ENCODE measurements at places on chromosomes 16 and 17.

DNA sequence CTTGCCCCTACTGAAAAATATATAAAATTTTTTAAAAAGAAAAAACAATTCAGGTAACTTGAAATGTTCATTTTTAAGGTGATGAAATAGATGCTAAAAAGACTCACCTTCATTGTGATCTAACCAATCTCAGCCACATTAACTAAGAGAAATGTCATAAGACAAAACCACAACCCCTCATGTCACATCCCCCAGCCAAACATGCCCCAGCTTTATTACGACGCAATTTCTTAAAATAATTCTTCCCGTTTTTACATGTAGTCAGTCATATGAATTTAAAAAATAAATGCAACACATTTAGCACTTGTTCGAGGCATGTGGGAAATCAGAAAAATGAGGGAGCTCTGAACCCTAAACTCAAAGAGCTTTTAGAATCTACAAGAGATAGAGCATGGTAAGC lies 9.5 kb downstream of the AMFR start:
- no peak for DNase-seq

GRCh38 chr16:10571354-10571753 lies 9.0 kb downstream of the EMP2 start:
- DNase-seq = no peak

- DNase-seq = no peak
Measured at GRCh38 chr17:60390925-60391470, 935 bp downstream of the USP32 start.

DNA sequence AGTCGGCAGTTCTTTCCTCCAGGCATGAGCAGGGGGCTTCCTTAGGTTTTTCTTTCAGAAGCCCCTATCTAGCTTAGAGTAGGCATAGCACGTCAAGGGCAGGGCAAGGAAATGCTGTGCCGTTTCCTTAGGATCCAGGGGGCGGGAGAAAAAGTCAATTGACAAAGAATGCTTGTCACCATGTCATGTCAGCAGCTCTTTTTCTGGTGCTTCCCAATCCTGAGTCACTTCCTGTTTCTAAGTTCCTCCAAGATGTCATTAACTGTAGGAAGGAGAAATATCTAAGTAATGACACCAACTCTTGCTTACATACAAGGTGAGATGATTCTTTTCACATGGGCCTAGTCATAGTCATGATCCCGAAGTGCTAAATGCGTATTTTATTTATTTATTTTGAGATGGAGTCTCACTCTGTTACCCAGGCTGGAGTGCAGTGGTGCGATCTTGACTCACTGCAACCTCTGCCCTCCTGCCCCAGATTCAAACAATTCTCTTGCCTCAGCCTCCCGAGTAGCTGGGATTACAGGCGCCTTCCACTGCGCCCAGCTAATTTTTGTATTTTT lies 35.2 kb downstream of the GJC1 start:
- no peak for DNase-seq

GRCh38 chr16:4319454-4320421 lies 3.9 kb downstream of the GLIS2 start:
- DNase-seq = peak; percentile 77

DNA sequence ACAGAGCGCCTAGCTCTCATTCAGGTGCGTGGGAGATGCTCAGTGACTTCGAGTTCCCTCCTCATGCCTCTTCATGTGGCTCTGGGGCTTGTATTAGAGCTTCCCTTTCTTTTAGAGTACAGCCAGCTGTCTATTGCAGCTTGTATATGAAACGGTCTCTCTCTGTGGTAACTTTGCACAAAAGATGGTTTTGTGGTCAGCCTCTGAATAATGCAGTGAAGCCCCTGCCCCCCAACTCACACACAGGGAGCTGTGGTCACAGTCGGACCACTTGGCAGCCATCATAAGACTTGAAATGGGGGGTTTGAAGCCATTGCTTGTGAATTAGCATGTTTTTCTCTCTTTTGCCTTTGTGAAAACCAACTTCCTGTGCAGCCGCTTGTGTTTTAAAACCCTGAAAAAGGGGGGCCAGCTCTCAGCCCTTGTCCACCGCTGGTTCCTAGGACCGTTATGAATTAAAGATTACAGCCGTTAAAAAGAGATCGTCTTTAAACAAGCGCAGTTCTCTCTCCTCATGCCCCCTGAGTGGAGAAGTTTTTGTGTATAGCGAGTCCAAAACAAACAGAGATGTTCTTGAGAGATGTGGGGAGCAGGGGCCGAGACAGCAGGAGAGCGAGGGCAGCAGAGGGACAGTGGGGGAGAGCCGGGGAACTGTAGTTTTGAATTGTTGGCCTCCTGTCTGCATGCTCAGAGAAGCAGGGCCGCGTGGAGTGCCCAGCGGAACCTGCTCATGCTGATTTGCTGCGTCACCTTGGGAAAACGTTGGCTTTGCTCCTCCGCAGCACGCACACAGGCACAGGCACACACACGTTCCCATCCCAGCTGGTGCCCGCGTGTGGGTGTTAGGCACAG lies 199.0 kb downstream of the MSI2 start:
- peak; percentile 52 for DNase-seq

- peak; percentile 87 for DNase-seq
Measured at GRCh38 chr16:21599122-21600030, at the start of gene METTL9. Gene METTL9, plus strand, starts transcription at chr16:21599577. Its CDS starts 157 bp downstream, at chr16:21599734.

- DNase-seq = no peak
Measured at GRCh38 chr17:75260641-75261335, 618 bp downstream of the GGA3 start.

DNA sequence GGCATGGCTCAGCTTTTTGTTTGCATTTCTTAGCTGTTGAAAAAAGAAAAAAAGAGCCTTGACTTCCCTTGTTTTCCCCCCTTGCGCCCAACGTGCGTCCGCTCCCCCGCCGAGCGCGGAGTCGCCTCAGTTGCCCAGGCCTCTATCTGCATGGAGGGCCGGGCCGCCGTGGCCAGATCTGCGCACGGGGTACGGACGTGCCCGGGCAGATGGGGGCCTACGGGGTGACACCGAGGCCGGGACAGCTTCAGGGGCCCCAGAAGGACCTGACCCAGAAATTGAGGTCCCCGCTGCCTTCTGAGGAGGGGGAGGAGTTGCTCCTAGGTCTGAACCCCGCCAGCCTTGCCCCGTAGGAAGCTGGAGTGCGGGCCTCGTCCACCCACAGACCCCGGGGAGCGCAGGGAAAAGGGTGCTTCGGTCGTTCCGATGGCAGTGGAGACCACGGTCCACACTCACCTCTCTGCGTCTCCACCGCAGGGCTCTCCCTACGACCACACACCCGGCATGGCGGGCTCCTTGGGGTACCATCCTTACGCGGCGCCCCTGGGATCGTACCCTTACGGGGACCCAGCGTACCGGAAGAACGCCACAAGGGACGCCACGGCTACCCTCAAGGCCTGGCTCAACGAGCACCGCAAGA lies 1.5 kb downstream of the IRX5 start:
- DNase-seq = no peak

DNA sequence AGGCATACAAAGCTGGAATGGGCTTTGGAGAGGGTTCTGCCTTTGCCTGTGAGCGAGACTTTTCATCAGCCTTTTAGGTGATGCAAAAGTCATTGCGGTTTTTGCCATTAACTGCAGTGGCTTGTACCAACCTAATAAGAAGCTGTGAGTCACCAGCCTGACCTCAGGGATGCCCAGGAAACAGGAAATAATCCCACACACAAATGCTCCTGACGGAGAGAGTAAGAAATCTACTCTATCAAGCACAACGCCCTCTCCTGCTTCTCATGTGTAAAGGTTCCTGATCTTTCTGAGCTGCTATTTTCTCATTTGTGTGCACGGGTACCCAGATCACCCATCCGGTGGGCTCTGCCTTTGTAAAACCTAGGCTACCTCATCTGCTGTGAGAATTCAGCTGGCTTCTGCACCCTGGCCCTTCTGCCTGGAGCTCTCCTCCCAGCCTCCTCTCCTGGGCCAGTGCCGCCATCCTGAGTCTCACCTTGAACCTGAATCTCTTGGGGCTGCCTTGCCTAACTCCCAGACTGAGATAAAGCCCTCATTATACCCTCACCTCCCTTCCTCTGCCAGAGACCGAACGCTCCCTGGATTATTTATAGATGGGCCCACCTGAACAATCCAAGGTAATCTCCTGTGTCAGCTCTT lies 299.7 kb downstream of the C16orf95 start:
- no peak for DNase-seq

- DNase-seq = no peak
Measured at GRCh38 chr17:41008811-41009210, at the start of gene KRTAP3-1. Gene KRTAP3-1, minus strand, starts transcription at chr17:41009128. Its CDS starts 54 bp downstream, at chr17:41009074.

DNA sequence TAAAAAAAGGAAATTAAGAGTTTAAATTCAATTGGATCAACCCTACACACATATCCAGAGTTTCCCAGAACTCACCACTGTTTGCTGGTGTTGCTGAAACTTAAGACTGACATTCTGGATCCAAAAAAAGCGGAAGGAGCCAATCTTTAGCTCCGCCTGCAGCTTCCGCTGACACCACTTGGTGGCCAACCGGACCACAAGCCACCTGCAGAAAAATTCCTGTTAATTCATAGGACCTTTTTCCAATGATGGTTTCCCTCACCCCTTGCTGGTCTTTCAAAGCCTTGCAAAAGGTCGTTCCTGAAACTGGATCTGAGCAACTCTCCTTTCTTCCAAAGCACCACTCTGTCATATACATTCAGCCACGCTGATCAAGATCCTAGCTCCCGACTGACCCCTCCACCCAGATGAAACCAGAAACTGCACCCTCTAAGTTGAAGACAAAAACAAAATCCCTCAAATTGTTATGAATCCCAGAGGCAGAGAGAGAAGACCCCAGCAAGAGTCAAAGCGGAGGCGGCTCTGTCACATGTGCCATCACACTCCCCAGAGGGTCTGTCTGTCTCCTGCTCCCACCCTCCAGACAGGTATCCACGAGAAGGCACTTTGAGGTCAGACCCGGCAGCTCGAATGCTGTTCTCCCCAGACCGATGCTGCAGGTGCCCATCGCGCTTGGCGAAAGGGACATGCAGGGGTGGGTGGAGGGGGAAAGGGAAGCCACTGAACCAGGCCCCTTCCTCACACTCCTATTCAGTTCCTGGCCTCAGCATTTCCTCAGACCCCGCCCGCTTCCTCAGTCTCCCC lies 773 bp downstream of the BLTP2 start:
- DNase-seq = peak; percentile 54

GRCh38 chr16:20271893-20272292 lies 55.4 kb downstream of the GP2 start:
- no peak for DNase-seq

DNA sequence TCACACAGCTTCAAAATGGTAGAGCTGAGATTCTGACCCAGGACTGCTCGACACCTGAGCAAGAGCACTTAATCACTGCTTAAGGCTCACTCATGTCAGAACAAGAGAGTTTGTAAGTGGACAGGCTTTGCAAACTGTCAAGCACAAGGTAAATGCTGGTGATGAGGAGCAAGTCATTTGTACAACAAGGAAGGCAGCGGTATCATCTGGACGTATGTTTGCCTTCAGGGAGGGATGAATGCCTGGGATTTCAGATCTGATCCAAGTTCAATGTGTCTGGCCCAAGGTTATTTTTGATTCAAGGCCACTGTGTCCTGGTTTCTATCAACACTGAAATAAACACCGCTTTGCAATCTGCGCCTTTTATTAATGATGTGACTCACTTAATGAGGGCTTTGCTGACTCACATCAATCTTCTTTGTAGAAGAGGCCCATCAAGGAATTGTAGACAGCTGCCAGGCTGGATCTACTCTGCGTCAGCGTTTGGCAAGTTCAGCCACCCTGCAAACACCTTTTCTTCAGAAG lies 174.4 kb upstream of the HS3ST3A1 start:
- DNase-seq = no peak

DNA sequence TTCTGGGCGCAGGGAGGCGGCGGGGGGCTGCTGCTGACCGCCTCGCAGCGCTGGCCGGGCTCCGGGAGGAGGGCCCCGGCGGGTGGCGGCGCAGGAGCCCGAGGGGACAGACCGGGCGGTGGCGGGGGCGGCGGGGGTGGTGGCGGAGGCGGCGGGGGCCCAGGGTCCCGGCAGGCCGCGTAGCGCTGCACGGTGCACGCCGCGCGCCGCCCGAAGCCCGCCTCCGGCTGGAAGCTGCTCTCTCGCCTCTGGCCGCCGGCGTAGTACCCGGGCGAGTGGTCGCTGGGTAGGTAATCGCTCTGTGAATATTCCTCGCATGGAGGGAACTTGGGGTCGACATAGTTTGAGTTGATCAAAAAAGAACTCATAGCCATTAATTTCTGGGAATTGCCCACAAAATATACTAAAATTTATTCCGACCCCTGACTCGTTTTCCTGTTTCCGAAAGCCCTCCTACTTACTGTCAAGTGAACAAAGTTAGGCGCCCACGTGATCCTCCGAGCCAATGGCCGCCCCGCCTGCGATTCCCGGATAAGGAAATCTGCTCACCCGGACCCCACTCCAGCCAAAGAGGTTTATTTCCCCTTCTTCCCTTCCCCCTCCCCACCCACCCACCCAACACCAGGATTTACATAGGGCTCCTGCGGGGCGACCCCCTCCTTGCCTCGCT lies at the start of gene HOXB4:
Gene HOXB4 (minus strand): TSS at position 405 of the 670 bp plus-strand sequence. CDS start 31 bp downstream, at position 374.
- DNase-seq = no peak

- DNase-seq = no peak
Measured at GRCh38 chr16:35255186-35255803, 1795.9 kb downstream of the TP53TG3F start.

DNA sequence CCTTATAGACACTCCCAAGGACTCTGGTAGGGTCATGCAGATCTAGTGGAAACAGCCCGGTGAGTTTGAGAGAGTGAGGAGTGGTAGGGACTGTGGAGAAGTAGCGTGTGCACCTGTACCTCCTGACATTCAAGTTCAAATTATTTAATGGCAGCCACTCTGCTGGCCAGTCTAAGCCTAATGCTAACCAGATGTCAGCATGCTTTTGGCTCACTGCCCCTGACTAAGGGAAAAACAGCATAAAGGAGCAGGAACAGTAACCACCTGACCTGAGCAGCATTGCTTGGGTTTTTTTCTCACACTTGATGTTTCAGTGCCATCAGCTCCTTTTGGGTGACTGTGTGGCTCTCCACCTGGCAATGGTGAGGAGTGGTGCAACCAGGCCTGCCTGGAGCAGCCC lies 23.8 kb upstream of the SLC12A3 start:
- DNase-seq = no peak

- no peak for DNase-seq
Measured at GRCh38 chr16:67277294-67277998, 1.9 kb upstream of the PLEKHG4 start.

- no peak for DNase-seq
Measured at GRCh38 chr16:83835586-83836566, 28.1 kb downstream of the HSBP1 start.

DNA sequence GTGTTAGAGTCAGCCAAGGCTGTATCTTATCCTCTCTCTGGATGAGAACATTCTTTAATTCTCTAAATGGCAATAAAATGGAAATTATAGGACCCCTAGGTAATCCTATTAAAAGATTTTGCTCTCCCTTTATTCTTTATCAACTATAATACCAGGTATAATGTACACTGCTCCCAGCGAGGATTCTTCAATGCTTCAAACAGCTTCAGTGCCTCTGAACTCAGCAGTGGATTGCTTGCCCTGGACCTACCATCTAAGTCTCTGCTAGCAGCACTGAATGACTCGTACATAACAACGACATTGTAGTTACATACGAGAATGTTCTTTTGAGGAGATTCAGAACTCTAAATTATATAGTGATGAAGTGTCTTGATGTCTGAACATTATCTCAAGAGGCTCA lies 3.7 kb upstream of the OR3A2 start:
- no peak for DNase-seq

Data from GM19239 (cell line).